ENCODE measurements at places on chromosomes 5 and 9. TPM values are rescaled to one million over a fixed set of nuclear protein-coding genes. Genes with fewer than 3 reads are reported as not detected.

HTR4 gene
- 2.9 TPM for total RNA-seq

GRM6 gene
- total RNA-seq, result not detected

GFRA3 gene
- 4.7 TPM for total RNA-seq

FOXD4L3 gene
- 0.49 TPM for total RNA-seq

PCDHB11 gene
- 2.2 TPM for total RNA-seq

IFNA16 gene
- not detected for total RNA-seq

MINAR2 gene
- total RNA-seq, result not detected

DOCK2 gene
- 18.2 TPM for total RNA-seq

PKD2L2 gene
- total RNA-seq, result not detected

C5 gene
- 2.0 TPM for total RNA-seq

PRR7 gene
- total RNA-seq, result 1.2 TPM

ADAMTS16 gene
- 0.49 TPM for total RNA-seq

C5orf52 gene
- total RNA-seq, result not detected

GPR151 gene
- total RNA-seq, result not detected

PLEKHG4B gene
- 0.74 TPM for total RNA-seq

ANXA2R gene
- total RNA-seq, result 10.6 TPM

SH3GL2 gene
- not detected for total RNA-seq

LEAP2 gene
- 4.2 TPM for total RNA-seq

FOXD4L4 gene
- not detected for total RNA-seq

GABRA6 gene
- total RNA-seq, result not detected

TRAPPC13 gene
- 11.0 TPM for total RNA-seq

PRR16 gene
- 19.6 TPM for total RNA-seq

CCDC192 gene
- total RNA-seq, result not detected

GGTA1 gene
- total RNA-seq, result 18.4 TPM

TMEM171 gene
- total RNA-seq, result not detected

MARCOL gene
- total RNA-seq, result not detected

PCDHGB1 gene
- 3.9 TPM for total RNA-seq

PCDHB3 gene
- total RNA-seq, result 2.0 TPM

PGM5 gene
- total RNA-seq, result 102 TPM

AP3S1 gene
- total RNA-seq, result 36.8 TPM

FCN2 gene
- total RNA-seq, result not detected

MCTP1 gene
- 12.8 TPM for total RNA-seq

FRMD3 gene
- total RNA-seq, result 13.8 TPM

HRH2 gene
- total RNA-seq, result 0.98 TPM

ELOVL7 gene
- total RNA-seq, result 3.9 TPM
